ENCODE measurements at places on chromosomes 4 and X.
A peak's percentile ranks its signal among the peaks of the same experiment; 100 is the strongest.

DNA sequence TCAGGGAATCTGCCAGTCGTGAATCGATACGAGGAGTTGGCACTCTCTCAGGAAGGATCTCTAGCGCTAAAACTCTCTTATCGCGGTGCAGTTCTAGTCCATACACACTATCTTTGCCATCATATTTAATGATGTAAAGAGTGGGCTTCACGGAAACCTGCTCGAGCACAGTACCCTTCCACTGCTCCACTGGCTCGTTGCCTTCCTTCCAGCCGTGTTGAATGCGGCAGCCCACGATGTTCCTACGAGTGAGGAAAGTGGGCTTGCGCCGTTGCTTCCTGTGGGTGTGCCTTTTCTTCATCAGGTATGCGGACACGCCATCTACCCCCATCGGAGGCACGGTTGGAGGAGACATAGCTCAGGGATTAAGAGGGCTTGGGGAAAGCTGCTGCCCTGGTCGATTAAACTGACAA is 661 bp downstream of the SPIN4 start:
- DNase-seq, result peak; percentile 13

- DNase-seq, result no peak
These were observed 23.5 kb upstream of the SPANXN4 start for GRCh38 chrX:143002206-143002605.

DNA sequence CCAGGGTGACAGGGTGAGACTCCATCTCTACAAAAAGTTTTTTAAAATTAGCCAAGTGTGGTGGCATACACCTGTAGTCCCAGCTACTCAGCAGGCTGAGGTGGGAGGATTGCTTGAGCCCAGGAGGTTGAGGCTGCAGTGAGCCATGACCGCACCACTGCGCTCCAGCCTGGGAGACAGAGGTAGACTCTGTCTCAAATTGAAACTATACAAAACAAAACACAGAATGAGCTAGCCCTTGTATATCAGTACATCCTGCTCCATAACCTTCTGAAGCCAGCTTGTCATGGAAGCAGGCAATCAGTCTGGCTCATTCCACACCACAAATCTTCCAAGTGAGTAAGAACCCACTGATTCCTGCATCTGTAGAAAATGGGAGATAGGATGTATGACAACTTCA is 49.0 kb downstream of the CD99L2 start:
- DNase-seq, result no peak

DNA sequence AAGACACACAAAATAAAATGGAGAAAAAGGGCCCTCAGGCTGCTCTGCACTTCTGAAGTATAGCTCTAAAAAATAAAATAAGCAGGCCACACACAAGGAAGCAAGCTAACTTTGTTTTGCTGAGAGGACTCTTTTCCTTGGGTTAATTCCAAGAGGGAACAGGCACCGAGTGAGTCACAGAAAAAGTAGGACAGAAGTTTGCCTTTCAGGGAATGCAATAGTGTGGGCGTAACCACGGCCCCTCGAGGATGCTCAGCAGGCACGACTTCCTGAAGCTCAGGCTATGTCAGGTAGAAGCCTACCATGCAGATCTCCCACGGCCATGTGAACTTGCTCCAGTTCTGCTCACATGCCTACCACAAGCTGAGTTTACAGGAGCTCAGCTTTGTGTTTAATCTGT is 22.1 kb downstream of the PPP1R2C start:
- no peak for DNase-seq

All from glutamatergic neuron (in vitro differentiated cells).